ENCODE measurements at places on chromosomes 4 and X.

GRCh38 chr4:102552781-102553180, 51.6 kb downstream of the NFKB1 start:
- DNase-seq, result no peak

DNA sequence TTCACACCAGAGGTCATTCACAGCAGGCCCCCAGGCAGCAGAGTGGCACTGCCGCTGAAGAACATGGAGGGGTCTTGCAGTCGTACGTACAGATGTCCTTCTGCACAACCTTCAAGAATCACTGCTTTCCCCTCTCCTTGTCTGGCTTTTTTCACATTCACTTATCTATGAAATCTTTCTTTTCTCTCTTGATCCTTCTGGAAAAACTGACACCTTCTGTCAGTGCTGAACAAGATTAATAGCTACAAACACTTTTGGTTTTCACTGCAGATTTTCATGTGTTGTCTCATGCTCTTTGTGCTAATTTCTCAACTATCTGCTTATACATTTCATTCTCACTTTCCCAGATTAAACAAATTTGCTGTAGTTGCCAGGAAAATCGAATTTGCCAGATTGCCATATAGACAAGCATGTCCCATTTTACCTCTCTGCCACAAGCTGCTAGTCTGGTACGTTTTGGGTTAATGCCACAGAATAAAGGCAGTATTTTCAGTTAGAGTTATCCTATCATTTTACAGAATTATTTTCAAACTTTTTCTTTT, 83.1 kb downstream of the RPS3A start:
- no peak for DNase-seq

GRCh38 chr4:15253349-15253748, 174.5 kb upstream of the C1QTNF7 start:
- no peak for DNase-seq

DNA sequence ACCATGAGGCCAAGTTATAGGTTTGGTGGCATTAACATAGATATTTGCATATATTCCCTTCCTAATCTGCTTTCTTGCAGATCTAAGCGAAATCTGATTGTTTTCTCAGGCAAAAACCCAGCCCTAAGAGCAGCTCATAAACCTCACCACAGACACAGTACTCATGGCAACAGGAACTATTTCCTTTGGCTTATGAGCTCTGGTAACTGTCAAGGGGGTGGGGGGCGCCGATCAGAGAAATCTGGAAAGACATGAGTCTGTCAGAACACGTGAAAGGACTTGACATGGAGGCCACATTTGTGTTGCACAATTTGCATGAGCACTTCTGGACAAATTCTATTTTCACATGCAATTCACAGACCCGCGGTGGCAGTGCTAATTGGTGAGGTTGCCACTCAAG, 83.7 kb downstream of the MGST2 start:
- DNase-seq, result no peak

GRCh38 chrX:30713061-30713525, 59.9 kb downstream of the GK start:
- DNase-seq, result peak; percentile 49

DNA sequence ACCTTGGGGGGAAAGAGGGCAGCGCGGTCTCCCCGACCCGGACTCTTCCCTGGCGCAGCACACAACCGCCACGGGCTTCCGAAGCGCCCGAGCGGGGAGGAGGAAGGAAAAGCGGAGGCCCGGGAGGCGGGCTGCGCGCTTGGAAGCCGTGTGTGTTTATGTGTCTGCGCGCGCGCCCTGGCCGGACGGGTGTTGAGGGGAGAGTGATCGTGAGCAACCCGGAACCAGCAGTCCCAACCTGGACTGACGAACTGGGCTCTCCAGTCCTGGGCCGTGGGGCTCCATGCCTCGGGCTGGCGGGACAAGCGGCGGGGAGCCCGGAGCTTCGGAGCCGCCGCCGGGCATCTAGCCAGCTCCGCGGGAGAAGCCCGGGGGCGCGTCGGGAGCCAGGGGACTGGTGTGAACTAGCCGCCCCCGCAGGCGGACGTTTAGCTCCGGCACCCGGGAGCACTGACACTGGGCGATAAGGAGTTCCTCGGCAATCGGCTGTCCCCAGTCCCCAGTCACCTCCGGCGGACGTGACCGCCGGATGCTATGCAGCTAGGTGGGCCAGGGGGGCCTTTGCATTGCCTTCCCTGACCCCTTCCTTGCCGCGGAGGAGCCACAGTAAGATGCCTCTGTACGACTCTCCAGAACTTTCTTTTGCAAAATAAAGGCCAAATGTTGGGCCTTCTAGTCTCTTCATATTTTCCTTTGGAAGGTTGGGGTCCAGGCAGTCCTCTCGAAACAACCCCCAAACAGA, 74.8 kb upstream of the BCOR start:
- DNase-seq, result peak; percentile 45

GRCh38 chr4:64895031-64895430, 485.8 kb upstream of the TECRL start:
- no peak for DNase-seq

DNA sequence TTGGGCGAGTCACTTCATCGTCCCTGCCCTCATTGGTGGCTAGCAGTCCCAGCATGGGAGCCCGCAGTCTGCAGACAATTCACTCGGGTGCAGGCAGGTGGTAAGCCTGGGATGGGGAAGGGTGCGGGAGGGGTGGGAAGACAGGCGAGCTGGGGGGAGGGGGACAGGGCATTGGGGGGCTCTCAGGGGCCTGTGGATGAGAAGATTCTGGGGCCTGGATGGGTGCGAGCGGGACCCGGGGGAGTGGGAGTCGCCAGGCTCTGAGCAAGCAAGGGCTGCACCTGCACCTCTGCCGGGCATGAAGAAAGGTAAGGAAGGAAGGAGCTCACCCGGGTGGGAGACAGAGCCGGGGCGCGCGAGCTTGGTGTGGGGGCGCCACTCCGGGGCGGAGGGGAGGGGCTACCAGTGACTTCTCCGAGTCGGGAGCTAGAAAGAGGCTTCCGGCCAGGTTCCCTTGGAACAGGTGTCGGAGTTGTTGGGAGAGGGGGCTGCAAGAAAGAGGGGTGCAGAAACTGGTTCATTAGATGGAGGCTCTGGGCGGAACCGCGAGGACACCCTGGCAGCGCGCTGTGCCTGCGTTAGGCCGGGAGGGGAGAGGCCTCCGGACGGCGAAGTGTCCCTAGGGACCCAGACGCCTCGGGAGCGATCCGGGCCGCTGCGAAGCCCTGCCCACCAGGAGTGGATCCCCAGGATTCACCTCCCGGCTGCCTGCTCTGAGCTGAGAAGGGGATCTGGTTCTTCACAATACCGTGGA, 103.4 kb upstream of the PDLIM3 start:
- DNase-seq, result no peak

GRCh38 chrX:42485601-42486000, 292.4 kb downstream of the PPP1R2C start:
- DNase-seq, result no peak

- DNase-seq, result no peak
These were observed 1.3 kb downstream of the SMC1A start for GRCh38 chrX:53421125-53421524.

- peak; percentile 58 for DNase-seq
These were observed 19.1 kb upstream of the S100P start for GRCh38 chr4:6674500-6675149.

GRCh38 chr4:168605411-168605810, 108.6 kb downstream of the PALLD start:
- DNase-seq, result no peak

DNA sequence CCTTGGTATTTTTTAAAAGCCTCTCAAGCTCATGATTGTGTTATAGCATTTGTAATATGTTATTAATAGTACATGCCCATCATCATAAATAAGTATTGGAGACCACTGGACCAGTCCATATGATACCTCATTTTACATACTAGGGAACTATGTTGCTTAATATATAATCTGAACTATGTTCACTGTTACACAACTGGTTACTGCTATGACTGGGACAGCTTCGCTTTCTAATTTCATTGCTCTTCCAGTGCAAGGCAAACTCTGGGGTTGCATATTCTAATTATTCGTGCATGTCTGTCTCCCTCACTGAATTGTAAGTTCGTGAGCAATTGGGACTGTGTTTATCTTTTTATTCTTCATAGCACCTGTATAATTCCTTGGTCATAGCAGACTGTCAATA, 330.5 kb downstream of the RAPGEF2 start:
- DNase-seq, result no peak

DNA sequence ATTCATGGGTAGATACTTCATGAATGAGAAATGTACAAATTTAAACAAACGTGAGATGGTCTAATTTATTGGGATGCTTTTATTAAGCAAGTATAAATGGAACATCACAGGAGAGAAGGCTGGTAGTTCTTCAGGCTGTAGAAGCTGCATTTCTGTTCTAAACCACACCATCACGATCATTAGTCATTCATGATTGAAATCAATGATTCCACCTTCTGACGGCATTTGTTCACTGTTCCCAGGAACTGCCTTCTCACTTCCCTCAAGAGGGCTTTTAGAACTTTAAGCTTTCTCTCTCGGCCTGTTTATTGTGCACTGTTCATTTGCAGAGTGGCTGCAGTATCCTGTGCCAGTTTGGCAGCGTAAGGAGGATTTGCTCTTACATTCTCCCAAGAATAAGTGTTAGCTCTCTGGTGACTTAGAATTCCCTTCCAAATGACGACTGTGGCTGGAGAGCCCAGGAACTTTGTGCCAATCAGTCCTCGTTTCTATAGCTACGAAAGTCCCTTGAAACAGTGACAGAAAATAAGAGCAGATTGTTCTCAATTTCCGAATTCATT, 54.7 kb downstream of the MFAP3L start:
- no peak for DNase-seq

- DNase-seq, result peak; percentile 37
These were observed 201.0 kb upstream of the ARSJ start for GRCh38 chr4:114180481-114180880.

DNA sequence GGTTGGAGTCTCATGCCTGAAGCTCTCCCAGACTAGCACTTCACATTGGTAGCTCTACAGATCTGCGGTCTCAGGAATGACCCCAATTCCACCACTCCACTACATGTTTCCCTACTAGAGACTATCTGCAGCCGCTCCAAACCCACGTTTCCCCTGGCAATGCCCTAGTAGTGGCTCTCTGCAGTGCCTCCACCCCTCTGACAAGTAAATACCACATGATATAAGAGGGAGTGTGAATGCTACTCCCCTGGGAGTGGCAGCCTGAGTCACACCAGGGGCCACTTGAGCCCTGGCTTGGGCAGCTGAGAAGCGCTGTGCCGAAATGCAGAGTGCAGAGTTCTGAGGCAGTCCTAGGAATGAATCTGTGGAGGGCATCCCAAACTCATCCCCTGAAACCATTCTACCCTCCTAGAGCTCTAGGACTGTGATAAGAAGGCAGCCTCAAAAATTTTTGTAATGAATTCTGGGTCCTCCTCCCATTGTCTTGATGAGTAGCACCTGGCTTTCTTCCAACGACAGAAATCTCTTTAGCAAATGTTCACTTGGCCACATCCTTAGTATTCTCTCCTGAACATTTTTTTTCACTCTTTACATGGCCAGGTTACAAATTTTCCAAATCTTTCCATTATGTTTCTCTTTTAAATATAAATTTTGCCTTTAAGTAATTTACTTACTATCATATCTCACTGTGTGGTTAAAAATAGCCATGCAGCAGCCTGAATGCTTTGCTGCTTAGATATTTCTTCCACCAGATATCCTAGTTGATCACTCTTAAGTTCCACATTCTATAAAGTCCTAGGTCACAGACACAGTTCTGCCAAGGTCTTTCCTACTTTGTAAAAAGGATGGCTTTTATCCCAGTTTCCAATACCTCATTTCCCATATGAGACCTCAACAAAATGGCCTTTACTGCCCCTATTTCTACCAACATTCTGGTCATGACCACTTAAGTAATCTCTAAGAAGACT, 160.2 kb upstream of the CPEB2 start:
- no peak for DNase-seq

DNA sequence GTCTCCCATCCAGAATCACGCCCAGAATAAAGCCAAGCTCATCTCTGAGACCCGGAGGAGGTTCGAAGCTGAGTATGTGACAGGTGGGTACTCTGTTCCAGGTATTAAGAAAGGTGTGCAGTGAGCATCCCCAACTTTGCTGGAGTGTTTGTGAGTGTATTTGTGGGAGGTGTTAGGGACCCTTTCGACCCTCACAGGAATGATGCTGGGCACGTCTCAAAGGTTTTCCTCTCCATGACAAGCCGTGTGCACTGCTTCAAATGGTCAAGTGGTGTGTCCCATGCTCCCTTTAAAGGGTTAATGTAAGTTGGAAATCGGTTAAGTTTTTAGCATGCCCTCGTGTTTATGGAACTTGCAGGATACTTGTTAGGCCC, 442 bp downstream of the MOSPD2 start:
- DNase-seq, result no peak

DNA sequence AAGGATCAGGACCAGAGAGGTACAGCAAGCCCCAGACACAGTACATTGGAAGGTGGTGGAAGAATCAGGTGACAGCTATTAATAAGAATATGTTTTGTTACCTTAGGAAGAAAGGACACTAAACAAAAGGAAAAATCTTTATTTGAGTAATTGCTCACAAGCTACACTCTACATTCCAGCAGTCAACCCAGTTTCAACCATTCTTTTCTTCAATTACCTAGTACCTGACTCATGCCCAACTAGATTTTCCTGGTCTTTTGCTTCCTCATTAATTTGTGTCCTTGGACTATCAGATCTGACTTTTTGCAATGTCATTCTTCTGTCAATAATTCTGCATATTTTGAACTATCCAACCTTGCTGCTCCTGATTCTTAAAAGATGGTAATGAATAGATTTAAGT, 22.5 kb upstream of the GLRA2 start:
- no peak for DNase-seq

- DNase-seq, result no peak
These were observed 490.2 kb upstream of the BOD1L1 start for GRCh38 chr4:14117575-14118238.
